ENCODE measurements at places on chromosomes 5 and 9.

GRCh38 chr5:135241536-135241935, 157.5 kb downstream of the MACROH2A1 start:
- DNase-seq: no peak

GRCh38 chr5:119028575-119028974, 40.2 kb upstream of the DTWD2 start:
- DNase-seq: no peak

DNA sequence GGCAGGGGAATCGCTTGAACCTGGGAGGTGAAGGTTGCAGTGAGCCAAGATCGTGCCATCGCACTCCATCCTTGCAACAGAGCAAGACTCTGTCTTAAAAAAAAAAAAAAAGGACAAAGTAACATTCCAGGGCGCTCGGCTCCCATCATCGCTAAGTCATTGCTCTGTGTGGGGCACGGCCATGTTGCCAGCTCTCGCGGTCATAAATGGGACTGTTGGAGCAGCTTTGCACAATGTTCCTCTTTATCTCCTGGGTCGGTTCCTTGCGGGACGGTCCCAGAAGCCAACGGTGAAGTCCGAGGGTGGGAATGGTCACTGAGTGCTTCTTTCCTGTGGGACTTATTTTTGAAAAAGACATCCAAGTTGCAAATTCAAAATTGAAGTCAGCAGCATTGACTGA, 65.5 kb downstream of the HMCN2 start:
- no peak for DNase-seq

DNA sequence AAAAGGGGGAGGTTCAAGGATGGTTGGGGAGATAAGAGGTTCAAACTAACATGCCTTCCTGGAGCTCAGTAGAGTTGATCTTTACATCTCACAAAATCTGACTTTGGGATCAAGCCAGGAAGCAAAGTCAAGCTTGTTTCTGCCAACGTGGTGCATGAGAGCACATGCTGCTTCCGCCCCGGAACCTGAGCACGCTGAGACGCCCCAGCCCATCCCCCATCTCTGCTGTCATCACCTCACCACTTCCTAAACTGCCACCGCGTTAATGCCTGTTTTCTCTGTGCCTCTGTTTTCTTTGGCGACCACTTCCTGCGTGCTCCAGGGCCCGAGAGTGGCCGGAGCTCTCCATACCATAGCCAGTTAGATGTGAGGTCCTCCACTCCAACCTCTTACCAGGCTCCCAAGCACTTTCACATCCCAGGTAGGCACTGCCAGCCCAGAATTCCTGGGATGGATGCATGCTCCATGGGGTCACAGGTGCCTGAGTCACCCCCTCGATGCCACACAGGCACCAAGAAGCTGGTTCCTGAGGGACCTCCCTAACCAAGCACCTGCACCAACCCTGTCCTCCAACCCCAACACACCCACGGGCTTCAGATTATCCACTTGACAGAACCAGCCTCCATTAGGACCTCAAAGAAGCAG, 31.2 kb upstream of the AFAP1L1 start:
- no peak for DNase-seq

GRCh38 chr5:91500758-91501157, 117.6 kb upstream of the ARRDC3 start:
- no peak for DNase-seq

- no peak for DNase-seq
Measured at GRCh38 chr9:83430681-83431080, 107.5 kb downstream of the FRMD3 start.

GRCh38 chr5:157172403-157172802, 6.3 kb upstream of the GARIN3 start:
- DNase-seq: no peak

- no peak for DNase-seq
Measured at GRCh38 chr9:87445646-87446045, 52.0 kb upstream of the DAPK1 start.

DNA sequence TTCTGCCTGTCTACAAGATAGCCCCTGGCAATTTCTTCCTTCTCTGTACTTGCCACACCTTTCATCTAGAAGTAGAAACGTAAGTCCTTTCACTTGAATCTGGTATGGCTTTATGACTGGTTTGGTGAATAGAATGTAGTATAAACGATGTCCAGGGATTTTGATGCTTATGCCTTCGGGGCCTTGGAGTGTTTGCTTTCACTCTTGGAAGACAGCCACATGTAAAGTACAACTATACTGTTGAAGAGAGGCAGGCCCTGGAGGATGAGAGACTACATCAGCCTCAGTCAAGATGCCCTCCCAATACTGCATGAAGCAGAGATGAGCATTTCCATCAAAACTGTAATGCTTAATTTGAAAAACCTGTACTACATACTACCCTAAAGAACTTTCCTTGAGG, 553.8 kb upstream of the C9orf72 start:
- no peak for DNase-seq

Measured in smooth muscle cell of the brain vasculature (primary cell).